GM12864 (cell line): ENCODE measurements at places on chromosomes 7 and 10.

- no peak for DNase-seq
Measured at GRCh38 chr10:46329690-46330016, 42.9 kb downstream of the ANTXRL start.

DNA sequence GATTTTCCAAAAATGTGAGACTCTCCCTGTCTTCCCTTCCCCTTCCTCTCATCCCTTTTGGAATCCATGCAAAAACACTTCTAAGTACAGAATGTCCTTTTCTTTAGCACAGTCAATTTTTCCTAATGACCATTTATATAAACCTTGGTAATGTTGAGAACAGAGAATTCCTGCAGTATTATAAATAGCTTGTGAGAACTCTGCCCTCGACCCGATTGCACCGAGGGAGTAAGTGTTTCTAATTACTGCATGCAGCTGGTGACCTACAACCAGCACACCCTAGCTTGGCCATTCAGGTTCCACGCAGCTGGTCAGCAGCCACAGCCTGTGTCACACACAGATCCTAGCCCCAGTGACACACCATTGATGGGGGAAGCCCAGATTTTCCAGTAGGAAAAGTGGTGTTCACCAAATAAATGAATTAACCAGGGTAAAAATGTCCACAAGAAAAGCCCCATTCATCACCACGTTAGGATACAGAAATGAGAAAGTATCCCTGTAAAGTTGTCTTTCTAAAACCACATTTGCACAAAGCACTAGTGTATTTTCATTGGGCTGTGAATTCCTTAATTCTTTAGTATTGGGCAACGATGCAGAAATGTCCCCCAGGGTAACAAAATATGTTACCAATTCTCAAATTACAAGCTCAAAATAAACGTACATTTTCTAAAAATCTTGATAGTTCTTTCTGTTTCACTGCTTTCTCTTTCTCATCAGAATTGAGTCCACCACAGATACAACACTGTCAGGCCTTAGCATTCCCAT is 499.0 kb upstream of the KLF6 start:
- no peak for DNase-seq

- no peak for DNase-seq
Measured at GRCh38 chr7:128726737-128727072, 12.5 kb upstream of the CALU start.

DNA sequence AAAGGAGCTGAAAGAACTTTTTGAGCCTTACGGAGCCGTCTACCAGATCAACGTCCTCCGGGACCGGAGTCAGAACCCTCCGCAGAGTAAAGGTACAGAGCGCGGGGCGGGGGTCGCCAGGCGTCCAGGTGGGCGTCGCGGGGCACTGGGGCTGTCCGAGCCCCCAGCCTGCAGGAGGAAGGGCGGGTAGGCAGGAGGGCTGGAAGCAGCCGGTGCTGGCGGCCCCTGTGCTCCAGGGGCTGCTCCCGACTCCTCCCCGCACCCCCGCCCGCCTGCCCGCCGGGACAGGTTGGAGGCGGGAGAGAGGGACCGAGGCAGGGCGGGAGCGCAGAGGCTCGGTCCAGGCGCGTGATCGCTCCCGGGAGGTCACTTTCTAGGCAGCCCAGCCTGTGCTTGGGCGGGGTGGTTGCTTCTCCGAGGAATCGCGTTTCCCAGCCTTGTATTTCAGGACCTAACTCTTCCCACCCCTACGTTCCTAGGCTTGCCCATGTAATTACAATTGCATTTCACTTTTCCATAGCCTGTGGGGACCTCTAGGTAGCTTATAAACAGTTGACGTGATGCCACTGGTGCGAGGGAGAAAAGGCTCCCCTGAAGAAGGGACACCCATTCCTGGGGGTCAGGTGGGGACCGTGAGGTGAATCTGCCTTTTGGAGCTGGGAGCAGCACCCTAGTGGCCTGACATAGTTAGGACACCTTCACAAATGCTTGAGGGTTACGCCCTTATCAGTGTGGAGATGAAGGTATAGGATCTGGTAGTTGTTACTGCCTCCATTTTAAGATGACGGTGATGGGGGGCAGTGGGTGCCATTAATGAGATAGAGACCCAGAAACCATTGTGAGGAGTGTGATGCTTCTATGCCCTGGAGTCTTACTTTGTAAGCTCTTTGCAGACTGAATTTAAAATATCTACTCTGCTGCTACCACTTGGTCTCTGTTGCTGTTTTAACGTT is 148.2 kb downstream of the CELF2 start:
- peak; percentile 88 for DNase-seq

GRCh38 chr10:11266426-11266825 is 248.8 kb downstream of the CELF2 start:
- DNase-seq = no peak

- DNase-seq = no peak
Measured at GRCh38 chr10:102425444-102425843, 4.8 kb downstream of the FBXL15 start.
